Motor neuron (in vitro differentiated cells): ENCODE measurements at places on chromosomes 2 and 18.

DNA sequence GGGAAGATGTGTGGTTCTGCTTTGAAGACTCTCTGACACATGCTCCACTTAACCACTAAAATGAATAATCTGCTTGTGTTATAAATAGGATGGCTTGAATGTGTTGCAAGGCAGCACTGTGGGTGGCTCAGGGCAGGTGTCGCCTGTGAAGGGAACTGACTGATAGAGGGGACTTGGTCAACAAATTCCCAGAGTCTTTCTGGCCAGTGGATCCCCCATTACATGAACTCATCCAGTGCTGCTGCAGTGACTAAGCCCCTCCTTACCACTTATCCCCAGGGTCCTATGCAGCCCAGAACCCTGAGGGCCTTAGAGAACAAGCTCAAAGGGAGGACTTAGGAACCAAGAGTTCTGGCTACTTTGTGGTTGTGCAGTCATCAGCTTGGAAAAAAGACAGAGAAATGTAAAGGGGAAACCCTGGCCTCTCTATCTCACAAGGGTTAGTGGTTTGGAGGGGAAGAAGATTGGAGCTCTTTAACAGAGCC is 226.2 kb upstream of the TNP1 start:
- ATAC-seq = peak; percentile 63

GRCh38 chr2:167331636-167332232 is 443.5 kb downstream of the XIRP2 start:
- ATAC-seq = peak; percentile 61

- ATAC-seq = peak; percentile 81
Observed at GRCh38 chr2:21281791-21282514, 158.2 kb downstream of the TDRD15 start.

DNA sequence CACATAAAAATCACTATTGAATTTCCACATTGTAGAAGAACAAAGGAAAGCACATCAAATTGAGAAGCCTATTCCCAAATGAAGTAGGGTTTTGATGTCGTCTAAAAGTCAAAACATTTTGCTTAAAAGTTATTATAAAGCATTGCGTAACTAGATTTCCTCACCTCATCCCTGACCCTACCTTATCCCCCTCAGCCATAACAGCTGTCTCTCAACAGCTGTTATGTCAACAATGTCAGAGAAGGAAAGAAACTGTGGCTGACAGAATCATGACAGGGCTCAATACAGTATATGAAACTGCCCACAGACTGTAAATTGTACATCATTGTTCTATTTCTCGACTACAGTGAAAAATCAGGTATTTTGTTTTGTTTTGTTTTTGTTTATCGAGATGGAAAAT is 63.0 kb upstream of the ACVR1C start:
- no peak for ATAC-seq

GRCh38 chr2:30915486-30915885 is 108.2 kb upstream of the CAPN13 start:
- peak; percentile 46 for ATAC-seq

DNA sequence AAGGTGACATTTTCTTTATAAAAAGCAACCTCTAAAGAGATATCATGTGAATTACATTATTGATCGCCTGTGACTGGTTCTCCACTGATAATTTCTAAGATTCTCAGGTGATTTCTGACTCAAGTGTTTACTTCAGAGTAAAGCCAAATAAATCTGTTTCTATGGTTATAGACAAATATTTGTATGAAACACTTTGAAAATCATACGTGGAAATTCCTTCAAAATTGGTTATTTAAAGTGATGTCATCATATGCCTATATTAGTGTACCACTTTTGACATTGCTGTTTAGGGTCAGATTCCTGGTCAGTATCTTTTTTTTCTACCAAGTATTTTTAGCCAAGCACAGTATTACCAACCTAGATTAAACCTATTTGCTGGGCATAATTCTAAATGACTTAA is 881.3 kb upstream of the FAM98A start:
- ATAC-seq = no peak

DNA sequence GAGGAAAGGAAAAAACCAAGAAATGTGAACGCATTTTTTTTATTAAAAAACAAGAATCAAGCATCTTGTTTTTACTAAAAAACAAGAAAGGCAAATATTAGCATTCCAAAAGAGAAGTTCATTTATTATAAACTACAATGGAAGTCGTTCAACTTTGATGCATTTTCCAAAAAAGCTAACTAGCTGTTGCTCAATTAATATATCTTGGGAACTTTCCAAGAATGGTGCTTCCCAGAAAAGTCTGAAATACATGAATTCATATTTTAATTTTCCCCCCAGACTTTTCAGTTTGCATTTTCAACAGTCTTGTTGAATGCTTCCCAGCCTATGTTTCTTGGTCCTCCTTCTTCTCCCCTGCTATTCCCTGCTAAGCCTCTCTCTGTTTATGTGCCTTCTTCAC is 7.5 kb upstream of the RND3 start:
- no peak for ATAC-seq
